Naive thymus-derived CD8-positive, alpha-beta T cell (primary cell): ENCODE measurements at places on chromosomes 6 and 20. TPM values are rescaled to one million over a fixed set of nuclear protein-coding genes. Genes with fewer than 3 reads are reported as not detected.

The SNRPB2 gene
- total RNA-seq = 54.2 TPM

The CASS4 gene
- total RNA-seq = 12.9 TPM

The SIRPD gene
- total RNA-seq = 0.39 TPM

DNA sequence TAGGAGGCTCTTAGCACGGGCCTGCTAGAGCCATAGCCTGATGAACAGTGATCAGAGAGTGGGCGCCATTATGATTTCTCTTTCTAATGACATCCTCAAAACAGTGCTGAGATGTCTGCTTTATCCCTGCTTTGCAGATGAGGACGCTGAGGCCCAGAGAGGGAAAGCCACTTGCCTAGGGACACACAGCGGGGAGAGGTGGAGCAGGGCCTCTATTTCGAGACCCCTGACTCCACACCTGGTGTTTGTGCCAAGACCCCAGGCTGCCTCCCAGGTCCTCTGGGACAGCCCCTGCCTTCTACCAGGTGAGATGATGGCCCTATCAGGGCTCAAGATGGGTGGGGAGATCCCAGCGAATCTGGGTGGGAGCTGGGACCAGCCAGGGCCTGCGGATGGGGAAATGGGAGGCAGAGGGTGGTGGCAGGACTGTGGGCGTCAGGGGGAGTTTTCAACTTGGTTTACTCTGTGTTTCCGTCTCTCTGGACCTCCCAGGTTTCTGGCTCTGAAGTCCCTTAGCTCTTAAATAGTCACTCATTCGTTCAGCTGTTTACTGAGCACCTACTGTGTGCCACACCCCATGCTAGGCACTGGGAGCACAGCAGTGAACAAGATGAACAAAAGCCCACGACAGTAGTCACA is 36.7 kb downstream of the SRC start:
- peaks cover 5% of the 10 kb centered on the region for H3K4me1 ChIP-seq
- H3K36me3 ChIP-seq = no peaks in the 10 kb centered on the region
- peaks cover 3% of the 10 kb centered on the region for H3K27me3 ChIP-seq
- peak overlapping the region; percentile 50 for H3K4me3 ChIP-seq
- no peak for DNase-seq

DNA sequence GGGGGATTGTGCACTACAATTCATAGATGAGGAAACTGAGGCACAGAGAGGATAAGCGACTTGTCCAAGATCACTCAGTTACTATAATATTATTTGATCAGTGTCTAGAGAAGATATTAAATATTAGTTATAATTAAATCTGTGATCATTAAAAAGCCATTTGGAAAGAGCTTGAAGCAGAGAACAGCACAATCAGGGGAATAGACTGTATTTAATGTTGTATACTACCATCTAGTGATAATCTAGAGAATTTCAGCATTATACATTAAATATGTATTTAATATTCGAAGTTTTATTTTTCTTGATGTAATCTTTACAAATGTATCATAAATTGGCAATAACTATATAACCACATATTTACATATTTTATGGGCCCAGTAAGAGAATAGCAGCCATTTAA is 20.1 kb upstream of the MTCL3 start:
- H3K27me3 ChIP-seq = peaks cover 18% of the 10 kb centered on the region
- no peaks in the 10 kb centered on the region for H3K36me3 ChIP-seq
- no peak overlapping the region for H3K4me3 ChIP-seq
- no peaks in the 10 kb centered on the region for H3K4me1 ChIP-seq
- DNase-seq = no peak
- H3K27ac ChIP-seq = no peak overlapping the region

GRCh38 chr6:117481926-117482239 is 591 bp upstream of the DCBLD1 start:
- DNase-seq = no peak
- peak overlapping the region; percentile 88 for H3K4me3 ChIP-seq
- peaks cover 20% of the 10 kb centered on the region for H3K4me1 ChIP-seq
- peak overlapping the region; percentile 67 for H3K27ac ChIP-seq
